H9 (cell line): ENCODE measurements at places on chromosomes 3 and 15. TPM values are rescaled to one million over a fixed set of nuclear protein-coding genes. Genes with fewer than 3 reads are reported as not detected.
A peak's percentile ranks its signal among the peaks of the same experiment; 100 is the strongest.

SKOR1 gene
- total RNA-seq, result 0.13 TPM in 2 replicates

A4GNT gene
- not detected in 2 replicates for total RNA-seq

- no peak for DNase-seq
- no peaks in the 10 kb centered on the region for H3K4me1 ChIP-seq
- no peaks in the 10 kb centered on the region for H3K27me3 ChIP-seq
These were observed 2.2 kb downstream of the C15orf62 start for GRCh38 chr15:40772014-40772413.

VEPH1 gene
- total RNA-seq, result 7.7 and 7.9 TPM in 2 replicates

DNA sequence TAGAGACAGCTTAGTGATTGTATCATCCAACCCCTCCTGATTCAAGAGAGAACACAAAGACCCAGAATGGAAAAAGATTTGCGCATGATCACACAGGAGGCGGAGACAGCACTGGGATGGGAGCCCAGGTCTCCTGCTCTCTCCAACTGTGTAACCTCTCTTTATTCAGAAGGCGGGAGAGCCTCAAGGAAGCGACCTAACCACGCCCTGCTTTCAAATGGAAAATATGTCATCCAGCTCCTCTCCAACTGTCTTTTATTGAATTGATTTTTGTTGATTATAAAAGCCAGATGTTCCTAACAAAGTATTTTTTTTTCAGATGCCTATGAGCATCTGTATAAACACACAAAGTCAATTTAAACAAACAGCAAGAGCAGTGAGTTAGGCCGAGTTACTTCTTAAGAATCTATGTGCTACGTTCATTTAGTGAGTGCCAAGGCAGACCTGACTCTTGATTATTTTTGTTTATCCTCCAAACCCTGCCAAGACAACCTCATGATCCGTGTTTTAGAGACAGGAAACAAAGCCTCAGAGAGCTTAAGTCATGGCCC lies 74.5 kb downstream of the BFSP2 start:
- no peak overlapping the region for H3K27ac ChIP-seq
- no peaks in the 10 kb centered on the region for H3K27me3 ChIP-seq
- DNase-seq, result no peak
- H3K4me3 ChIP-seq, result no peak overlapping the region
- peaks cover 2% of the 10 kb centered on the region; the same call in 1 of the 2 replicates for H3K4me1 ChIP-seq

ERC2 gene
- 15.4 and 15.5 TPM in 2 replicates for total RNA-seq

DNA sequence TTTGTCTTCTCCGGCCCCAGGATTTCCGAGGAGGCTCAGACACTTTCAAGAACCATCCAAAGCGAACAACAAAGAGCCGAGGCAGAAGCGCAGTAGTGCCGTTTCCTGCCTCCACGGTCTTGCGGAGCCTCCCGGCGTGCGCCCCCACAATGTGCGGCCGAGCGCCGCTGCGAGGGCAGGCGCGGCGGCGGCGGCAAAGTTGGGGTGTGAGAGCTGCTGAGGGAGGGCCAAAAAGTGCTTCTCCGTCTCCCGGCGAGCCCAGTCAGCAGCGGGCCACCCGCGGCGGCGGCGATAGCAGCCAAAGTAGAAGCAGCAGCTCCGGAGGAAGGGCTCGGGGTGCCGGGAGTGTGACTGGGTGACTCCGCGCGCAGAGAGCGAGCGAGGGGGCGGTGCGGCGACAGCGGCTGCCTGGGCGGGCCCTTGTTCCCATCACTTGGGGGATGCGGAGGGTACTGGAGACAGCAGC lies 749.1 kb downstream of the ROBO1 start:
- H3K27me3 ChIP-seq, result no peaks in the 10 kb centered on the region
- no peak overlapping the region for H3K4me3 ChIP-seq
- H3K4me1 ChIP-seq, result peaks cover 4% of the 10 kb centered on the region; the same call in 1 of the 2 replicates
- peak; percentile 59 for DNase-seq
- H3K36me3 ChIP-seq, result no peaks in the 10 kb centered on the region; the same call in 2 of the 3 replicates
- no peak overlapping the region for H3K27ac ChIP-seq

- no peak overlapping the region for H3K27ac ChIP-seq
- no peaks in the 10 kb centered on the region for H3K4me1 ChIP-seq
- no peaks in the 10 kb centered on the region for H3K27me3 ChIP-seq
- H3K36me3 ChIP-seq, result no peaks in the 10 kb centered on the region
- no peak overlapping the region for H3K4me3 ChIP-seq
- no peak for DNase-seq
These were observed 336.5 kb upstream of the ALCAM start for GRCh38 chr3:105030211-105030610.

GRCh38 chr3:181726351-181727330 lies 14.9 kb downstream of the SOX2 start:
- peaks cover 9% of the 10 kb centered on the region; the same call in 1 of the 2 replicates for H3K27me3 ChIP-seq
- H3K4me3 ChIP-seq, result peak overlapping the region; percentile 85
- DNase-seq, result peak; percentile 81
- H3K36me3 ChIP-seq, result peaks cover 16% of the 10 kb centered on the region
